Activated T-helper 17 cell treated with anti-CD3 and anti-CD28 coated beads, Interleukin-2, amount 50 U/mL, for 72 hours (primary cell): ENCODE measurements at places on chromosomes 1 and 21. TPM values are rescaled to one million over a fixed set of nuclear protein-coding genes. Genes with fewer than 3 reads are reported as not detected.

Gene FAM72D
- total RNA-seq: 14.7 TPM

Gene FAM110D
- not detected for total RNA-seq

GRCh38 chr1:205049479-205049878, 6.5 kb downstream of the CNTN2 start:
- no peak for ATAC-seq

Gene TIE1
- 0.61 TPM for total RNA-seq
